NCI-H1092 treated with DMSO at 0.1 percent for 48 hours (cell line): ENCODE measurements at places on chromosomes 4 and X.

DNA sequence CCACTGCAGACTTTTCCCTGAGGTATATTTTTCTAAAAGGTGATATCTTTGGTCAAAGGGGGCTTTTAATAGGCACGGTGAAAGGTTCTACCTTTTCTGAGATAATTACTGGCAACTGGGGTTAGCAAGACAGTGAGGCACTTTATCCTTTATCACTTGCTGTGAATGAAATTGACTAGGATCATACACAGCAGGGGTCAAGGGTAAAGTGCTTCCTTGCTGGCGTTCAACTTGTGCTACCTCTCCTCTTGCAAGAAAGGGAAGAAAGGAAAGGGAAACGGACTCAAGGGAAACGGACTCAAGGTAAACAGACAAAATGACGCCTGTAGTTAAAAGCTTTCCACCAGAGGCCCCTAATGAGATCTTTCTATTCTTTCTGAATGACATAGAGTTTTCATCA is 78.6 kb upstream of the RAPGEF2 start:
- peak; percentile 21 for DNase-seq

DNA sequence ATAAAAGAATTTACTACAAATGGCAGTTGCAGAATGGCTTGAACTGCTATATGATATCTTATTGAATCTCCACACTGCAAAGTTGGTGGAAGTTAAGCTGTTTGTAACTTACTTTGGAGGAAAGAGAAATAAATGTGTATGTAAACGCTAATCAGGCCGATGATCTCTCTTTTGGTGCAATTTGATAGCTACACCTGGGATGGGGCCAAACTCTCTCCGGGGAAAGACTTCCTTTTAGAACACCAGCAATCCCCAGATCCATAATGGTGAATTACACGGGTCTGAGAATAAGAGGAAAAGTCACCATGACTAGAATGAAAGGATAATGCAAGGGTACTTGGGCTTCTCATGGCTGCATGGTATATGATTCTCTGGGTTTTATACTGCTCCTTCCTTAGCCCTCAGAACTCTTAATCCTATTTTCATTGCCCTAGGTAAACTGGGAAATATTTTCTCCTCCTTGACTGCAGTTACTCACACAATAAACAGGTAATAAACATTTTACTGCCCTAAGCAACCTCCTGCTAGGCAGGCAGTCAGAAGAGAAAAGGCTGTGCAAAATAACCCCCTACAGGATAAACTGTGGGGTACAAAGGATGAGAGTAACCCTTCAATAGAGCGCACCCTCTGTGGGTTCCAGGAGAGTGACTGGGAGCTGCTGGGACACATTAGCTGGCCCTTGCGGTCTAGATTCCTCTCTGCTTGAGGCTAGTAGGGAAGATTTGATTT is 109.3 kb downstream of the MGST2 start:
- peak; percentile 52 for DNase-seq

- no peak for DNase-seq
These were observed 77.3 kb upstream of the LIMCH1 start for GRCh38 chr4:41460641-41461040.

GRCh38 chrX:10619425-10620046 is 849 bp downstream of the MID1 start:
- DNase-seq, result no peak

GRCh38 chrX:33989936-33990335 is 142.2 kb downstream of the FAM47A start:
- no peak for DNase-seq
